ENCODE measurements at places on chromosomes 1 and 21.

- no peak for DNase-seq
Observed at GRCh38 chr1:224182057-224182865, 779 bp upstream of the DEGS1 start.

GRCh38 chr1:204709960-204710912, 24.7 kb upstream of the LRRN2 start:
- no peak for DNase-seq

- no peak for DNase-seq
Observed at GRCh38 chr1:53584777-53585107, 125.5 kb downstream of the DMRTB1 start.

GRCh38 chr1:178121883-178122282, 28.0 kb downstream of the RASAL2 start:
- no peak for DNase-seq

DNA sequence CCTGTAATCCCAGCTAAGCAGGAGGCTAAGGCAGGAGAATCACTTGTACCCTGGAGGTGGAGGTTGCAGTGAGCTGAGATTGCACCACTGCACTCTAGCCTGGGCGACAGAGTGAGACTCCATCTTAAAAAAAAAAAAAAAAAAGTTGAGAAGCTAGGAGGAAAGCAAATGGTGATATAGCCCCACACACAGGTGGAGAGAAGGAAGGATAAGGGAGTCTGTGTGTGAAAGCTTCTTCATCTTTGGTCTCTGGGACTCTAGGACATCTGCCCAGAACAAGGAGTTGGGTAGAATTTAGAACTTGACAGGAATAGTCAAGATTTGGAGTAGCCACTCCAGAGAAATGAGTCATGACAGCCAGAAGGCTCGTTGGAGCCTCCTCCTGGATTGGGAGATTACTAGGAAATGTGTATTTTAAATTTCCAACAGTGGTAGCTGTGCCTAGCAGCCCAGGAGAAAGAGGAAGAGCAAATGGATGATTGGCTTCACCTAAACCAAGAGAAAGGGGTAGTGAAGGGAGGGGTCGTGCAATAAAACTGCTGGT, 19.9 kb downstream of the NPL start:
- DNase-seq, result no peak

- no peak for DNase-seq
Observed at GRCh38 chr1:91487469-91487868, 13.2 kb upstream of the CDC7 start.

DNA sequence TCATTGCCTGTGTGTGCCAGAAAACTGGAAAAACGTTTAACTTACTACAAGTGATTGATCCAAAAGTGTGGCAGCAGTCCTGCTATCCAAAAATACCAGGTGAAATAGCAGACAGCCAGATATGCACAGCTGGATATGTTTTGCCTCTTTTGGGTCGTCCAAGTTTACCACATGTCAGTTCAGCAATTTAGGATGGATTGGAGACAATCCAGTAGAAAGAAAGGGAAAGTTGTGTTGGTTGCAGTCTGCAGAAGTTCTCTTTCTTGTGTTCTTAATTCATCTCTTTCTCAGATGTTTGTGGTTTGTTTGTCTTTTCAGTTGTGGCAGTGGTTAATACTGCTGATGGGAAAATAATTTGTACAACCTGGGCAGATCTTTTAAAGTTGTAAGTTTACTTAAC, 645.0 kb downstream of the PTPRC start:
- DNase-seq, result no peak

DNA sequence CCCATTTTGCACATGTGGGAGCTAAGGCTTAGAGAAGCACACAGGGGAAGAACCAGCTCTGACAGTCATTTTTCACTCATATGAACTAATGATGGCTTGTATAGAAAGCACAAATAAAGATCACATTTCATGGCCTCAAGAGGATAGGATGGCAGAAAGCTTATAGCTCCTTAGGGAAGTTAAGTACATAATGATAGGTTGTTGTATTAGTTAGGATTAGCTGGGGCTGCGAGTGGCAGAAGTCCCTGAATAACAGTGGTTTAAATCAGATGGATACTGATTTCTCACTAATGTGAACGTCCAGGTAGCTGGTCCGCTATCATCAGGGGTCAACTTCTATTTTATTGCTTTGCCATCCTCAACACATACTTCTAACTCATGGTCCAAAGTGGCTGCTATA, 284.0 kb downstream of the RPS6KC1 start:
- no peak for DNase-seq

All from stimulated activated CD8-positive, alpha-beta memory T cell treated with anti-CD3 and anti-CD28 coated beads, Interleukin-4, amount 100 ng/mL, for 1 hour (primary cell).